ENCODE measurements at places on chromosomes 1 and 21. TPM values are rescaled to one million over a fixed set of nuclear protein-coding genes. Genes with fewer than 3 reads are reported as not detected.
A peak's percentile ranks its signal among the peaks of the same experiment; 100 is the strongest.

- no peak overlapping the region for H3K4me3 ChIP-seq
- no peak for DNase-seq
- no peaks in the 10 kb centered on the region for H3K27me3 ChIP-seq
- peaks cover 20% of the 10 kb centered on the region for H3K4me1 ChIP-seq
- peaks cover 26% of the 10 kb centered on the region for H3K36me3 ChIP-seq
Measured at GRCh38 chr1:24465099-24465498, 37.5 kb upstream of the RCAN3 start.

GRCh38 chr1:184791550-184791900, 36.9 kb upstream of the EDEM3 start:
- no peaks in the 10 kb centered on the region for H3K4me1 ChIP-seq
- H3K27ac ChIP-seq = no peak overlapping the region
- no peaks in the 10 kb centered on the region for H3K27me3 ChIP-seq
- no peak for DNase-seq

GRCh38 chr1:117821774-117822482, 107.5 kb downstream of the GDAP2 start:
- H3K27me3 ChIP-seq = no peaks in the 10 kb centered on the region
- DNase-seq = no peak
- H3K4me1 ChIP-seq = no peaks in the 10 kb centered on the region
- no peaks in the 10 kb centered on the region for H3K36me3 ChIP-seq

DNA sequence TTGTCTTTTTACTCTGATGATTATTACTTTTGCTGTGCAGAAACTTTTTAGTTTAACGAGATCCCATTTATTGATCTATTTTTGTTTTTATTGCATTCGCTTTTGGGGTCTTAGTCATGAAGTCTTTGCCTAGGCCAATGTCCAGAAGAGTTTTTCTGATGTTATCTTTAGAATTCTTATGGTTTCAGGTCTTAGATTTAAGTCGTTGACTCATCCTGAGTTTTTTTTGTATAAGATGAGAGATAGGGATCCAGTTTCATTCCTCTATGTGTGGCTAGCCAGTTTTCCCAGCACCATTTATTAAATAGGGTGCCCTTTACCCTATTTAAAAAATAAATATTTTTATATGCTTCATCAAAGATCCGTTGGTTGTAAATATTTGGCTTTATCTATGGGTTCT, 13.2 kb downstream of the MAN1C1 start:
- no peaks in the 10 kb centered on the region for H3K36me3 ChIP-seq
- H3K27ac ChIP-seq = no peak overlapping the region
- no peak overlapping the region for H3K4me3 ChIP-seq

DNA sequence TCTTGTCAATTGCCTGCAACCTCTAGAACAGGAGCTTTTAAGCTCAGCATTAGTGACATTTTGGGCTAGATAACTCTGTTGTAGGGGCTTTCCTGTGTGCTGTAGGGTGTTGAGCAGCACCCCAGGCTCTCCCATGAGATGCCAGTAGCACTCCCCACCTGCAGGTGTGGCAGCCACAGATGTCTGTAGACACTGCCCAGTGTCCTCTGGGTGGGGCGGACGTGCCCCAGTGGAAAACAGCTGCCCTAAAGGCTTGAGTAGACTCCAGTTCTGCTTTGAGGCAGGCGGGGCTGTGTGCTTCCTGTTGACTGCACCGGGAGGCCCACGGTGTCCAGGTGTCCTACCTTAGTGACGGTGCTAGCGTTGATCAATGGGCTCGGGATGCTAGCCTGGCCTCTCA, 16.9 kb upstream of the PWP2 start:
- no peak for DNase-seq
- no peak overlapping the region for H3K27ac ChIP-seq
- H3K27me3 ChIP-seq = no peaks in the 10 kb centered on the region
- peak overlapping the region; percentile 19 for H3K4me3 ChIP-seq

DNA sequence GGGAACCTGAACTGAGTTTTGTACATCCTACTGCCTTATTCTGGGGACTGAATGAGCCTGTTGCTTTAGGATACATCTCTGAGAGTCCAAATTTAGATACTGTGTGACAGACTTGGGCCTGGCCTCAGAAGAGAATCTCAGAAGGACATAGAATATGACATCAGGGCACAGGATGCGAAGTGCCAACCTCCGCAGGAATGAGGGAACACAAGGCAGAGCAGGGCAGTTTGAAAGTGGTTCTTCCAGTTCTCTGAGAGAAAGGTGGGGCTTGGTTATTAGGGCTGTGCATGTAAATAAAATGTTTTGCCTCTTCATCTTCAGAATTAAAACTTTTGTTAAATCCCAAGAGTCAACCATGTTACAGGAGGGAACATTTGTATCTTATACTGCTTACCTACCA, 23.1 kb downstream of the TRAF5 start:
- H3K36me3 ChIP-seq = no peaks in the 10 kb centered on the region
- H3K27ac ChIP-seq = no peak overlapping the region
- H3K4me1 ChIP-seq = peaks cover 80% of the 10 kb centered on the region
- H3K4me3 ChIP-seq = no peak overlapping the region
- H3K27me3 ChIP-seq = no peaks in the 10 kb centered on the region
- DNase-seq = no peak

GRCh38 chr1:151130987-151131586, 15.3 kb downstream of the SEMA6C start:
- no peaks in the 10 kb centered on the region for H3K36me3 ChIP-seq
- H3K4me3 ChIP-seq = peak overlapping the region; percentile 55
- H3K27me3 ChIP-seq = no peaks in the 10 kb centered on the region
- peaks cover 11% of the 10 kb centered on the region for H3K4me1 ChIP-seq
- DNase-seq = peak; percentile 89
- no peak overlapping the region for H3K27ac ChIP-seq

WNT3A gene
- not detected for total RNA-seq

RIPPLY3 gene
- total RNA-seq = 0.09 TPM

LRRC71 gene
- total RNA-seq = not detected

FBXO2 gene
- total RNA-seq = 2.0 TPM

Measured in CD8-positive, alpha-beta memory T cell (primary cell).